Foreskin keratinocyte (primary cell): ENCODE measurements at places on chromosomes 11 and 22. TPM values are rescaled to one million over a fixed set of nuclear protein-coding genes. Genes with fewer than 3 reads are reported as not detected.

DNA sequence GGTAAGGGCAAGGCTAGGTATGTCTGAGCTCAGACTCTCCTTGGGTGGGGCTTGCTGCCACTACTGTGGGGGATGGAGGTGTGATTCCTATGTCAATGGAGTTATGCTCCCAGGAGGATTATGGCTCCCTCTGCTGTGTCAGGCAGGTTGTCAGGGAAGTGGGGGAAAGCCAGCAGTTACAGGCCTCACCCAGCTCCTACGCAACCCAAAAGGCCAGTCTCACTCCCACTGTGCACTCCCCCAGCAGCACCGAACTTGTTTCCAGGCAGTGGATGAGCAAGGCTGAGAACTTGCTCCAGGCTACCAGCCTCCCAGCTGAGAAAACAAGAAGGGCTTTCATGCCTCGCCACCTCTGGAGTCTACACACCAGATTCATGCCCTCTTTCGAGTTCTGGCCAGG lies 18.2 kb downstream of the C11orf91 start:
- peak; percentile 77 for DNase-seq

DNA sequence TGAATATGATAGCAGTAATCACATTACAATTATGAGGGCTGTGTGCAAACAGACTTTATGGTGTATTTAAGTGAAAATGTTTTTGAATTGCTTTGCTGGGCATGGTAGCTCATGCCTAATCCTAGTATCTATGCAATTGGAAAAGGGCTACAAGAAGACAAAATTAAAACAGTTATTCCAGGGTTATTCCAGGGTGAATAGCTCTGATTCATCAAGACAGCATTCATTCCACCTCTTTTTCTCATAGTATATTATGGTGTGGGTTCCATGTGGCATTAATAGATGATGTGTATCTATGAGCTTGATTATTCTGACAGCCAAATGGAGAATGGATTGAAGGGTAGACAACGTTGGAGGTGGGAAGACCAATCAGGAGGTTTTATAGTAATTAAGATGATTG lies 12.1 kb upstream of the SIDT2 start:
- no peak for DNase-seq

GRCh38 chr11:35855671-35856070 lies 88.2 kb upstream of the LDLRAD3 start:
- DNase-seq, result no peak

Gene ACR
- polyA plus RNA-seq, result not detected in 2 replicates

GRCh38 chr11:90784241-90784814 lies 561.5 kb upstream of the CHORDC1 start:
- no peak for DNase-seq

Gene SCUBE1
- not detected in 2 replicates for polyA plus RNA-seq

Gene HMOX1
- 1.7 and 3.8 TPM in 2 replicates for polyA plus RNA-seq
